ENCODE measurements at places on chromosomes 5 and 9.
A peak's percentile ranks its signal among the peaks of the same experiment; 100 is the strongest.

GRCh38 chr9:1910269-1910811, 104.8 kb upstream of the SMARCA2 start:
- DNase-seq, result no peak

GRCh38 chr9:19171271-19171670, 44.0 kb upstream of the PLIN2 start:
- DNase-seq, result no peak

DNA sequence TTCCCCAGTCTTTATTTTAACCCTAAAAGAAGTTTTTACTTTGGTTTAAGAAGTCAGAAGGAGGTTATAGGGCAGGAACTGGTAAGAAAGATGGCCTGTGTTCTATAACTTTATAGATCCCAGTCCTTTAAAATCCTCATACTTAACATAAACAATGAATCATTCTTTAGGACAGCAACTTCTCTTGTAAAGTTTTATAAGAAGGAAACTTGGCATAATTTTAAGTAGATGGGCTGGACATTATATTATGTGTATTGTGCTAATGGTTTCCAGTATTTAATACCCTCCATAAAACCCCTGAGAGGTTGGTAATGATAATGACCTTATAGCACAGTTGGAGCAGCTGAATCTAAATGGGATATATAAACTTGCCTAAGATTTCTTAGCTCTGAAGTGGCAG, 247.2 kb downstream of the FAM170A start:
- no peak for DNase-seq

GRCh38 chr5:137069358-137069757, 429.8 kb downstream of the SPOCK1 start:
- no peak for DNase-seq

DNA sequence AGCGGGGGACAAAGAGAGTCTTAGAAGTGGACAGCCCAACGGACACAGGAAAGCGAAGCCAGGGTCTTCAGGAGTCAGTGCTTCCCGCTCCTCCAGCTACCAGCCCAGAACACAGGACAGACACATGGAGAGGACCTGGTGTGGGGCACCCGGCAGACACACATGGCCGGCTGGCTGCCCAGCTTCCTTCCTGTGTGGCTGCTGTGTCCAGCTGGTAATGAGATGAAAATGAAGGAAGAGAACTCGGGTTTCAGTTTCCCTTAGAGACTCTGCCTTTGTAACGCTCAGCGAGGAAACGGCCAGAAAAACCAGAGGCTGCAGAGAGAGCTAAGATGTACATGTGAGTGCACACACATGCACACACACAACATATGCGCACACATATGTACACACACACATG, 87.5 kb downstream of the SECISBP2 start:
- DNase-seq, result no peak

- DNase-seq, result no peak
These were observed 34.0 kb downstream of the NDUFAF2 start for GRCh38 chr5:60978968-60979367.

DNA sequence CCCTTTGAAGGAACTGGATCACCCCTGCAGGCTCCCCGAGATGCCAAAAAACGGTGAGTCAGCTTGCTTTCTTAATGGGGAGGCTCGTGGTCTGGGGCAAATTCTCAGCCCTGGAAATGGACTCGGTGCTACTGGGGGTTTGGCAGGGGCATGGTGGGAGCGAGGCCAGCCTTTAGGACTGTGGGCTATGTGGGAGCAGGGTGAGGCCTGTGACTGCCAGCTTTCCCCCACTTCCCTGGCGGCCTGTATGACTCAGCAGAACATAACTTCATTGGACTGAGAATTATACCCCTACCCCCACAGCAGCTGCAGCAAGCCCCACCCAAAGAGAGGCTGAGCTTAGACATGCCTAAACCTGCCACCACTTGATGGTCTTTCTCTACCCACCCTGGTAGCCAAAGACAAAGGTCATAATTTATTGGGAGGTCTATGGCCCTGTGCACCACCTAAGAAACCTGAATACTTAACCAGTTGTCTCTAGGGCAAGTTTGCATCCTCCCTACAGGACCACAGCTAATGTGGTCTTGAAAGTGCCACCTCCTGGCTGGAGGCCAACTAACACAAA, 325.3 kb downstream of the TLE1 start:
- no peak for DNase-seq

DNA sequence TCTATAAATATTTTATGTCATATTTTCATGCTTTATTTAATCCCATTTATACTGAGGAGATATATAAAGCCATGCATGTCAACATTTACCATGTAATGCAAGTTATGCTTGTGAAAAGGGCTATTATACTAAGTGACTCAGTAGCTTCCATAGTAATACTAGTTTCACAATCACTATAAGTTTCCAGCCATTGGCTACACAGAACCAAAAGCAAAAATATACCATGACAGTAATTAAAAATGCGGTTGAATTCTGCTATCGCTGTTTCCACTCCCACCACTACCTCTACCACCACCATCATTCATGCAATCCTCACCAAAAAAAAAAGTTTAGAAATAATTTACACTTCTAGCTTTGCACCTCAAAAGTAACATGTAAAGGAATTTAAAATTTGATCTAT, 60.2 kb downstream of the MLLT3 start:
- DNase-seq, result peak; percentile 16

DNA sequence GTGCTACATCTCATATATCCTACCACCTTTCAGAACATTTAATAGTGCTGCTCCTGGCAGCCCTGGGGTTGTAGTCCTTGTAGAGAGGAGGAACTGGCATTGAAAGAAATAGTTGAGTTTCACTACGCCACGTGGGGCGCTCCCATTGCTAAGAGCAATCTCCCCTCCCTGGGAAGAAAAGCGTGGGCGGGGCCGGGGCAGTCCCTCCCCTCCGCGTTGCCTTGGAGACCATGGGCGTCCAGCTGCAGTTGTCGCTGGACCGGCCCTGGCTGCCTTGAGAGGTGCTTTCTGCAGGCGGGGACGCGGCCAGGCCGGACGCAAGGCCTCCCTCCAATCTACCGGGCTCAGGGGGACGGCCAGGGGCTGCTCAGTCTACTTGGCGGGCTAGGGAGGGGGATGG, 368 bp upstream of the CCDC180 start:
- DNase-seq, result peak; percentile 53

DNA sequence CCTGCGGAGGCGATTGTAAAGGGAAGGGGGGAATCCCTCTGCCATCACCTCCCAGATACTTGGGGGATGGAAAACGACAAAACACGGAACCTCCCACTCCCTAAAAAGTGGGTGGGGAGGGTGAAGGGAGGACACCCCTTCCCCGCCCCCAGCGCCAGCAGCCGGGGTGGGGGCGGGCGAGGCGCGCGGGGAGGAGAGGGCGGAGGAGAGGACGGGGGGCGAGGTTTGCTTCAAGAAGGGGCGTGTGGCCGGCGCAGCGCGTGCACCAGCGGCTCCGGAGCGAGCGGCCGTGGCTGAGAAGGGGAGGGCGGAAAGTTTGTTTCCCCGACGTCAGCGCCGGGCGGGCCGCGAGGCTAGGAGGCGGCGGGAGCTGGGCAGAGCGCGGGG, at the start of gene PRRX2:
TSS of gene PRRX2 (plus strand) at position 259 of the 387 bp plus-strand sequence. CDS start 221 bp downstream, outside the sequence.
- peak; percentile 88 for DNase-seq

DNA sequence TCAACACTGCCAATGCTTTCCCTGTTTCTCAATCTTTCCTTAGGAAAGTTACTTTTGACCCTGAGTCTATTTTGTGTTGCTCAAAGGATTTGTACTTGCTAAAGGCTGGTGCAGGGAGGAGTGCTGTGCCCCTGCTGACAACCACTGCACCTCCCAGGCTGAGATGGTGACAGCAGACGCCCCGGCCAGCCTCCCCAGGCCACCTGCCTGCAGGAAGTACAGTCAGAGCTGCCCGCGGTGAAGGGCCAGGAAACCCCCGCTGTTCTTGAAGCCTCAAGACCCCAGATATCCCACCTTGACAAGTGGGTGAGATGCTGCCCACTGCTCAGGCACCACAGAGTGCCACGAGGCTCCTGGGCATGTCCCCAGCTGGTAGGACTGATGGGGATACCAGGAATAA, 44.2 kb upstream of the CKMT2 start:
- DNase-seq, result no peak

DNA sequence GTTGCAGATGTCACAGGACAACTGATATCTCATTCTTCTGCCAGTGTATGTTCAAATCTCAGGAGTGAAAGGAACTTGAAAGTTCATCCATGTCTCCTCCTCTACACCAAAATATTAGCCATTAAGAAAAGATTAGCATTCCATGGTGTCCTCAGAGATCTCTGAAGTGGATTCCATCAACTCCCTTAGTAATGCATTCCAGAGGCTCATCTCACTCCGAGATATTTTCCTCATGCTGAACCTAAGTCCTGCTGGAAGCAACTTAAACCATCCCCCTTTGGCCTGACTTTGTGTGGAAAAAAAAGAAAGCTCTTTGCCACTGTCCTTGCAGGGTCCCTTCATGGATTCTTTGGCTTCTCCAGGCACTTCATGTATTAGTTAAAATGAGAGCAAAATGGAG, 155.7 kb upstream of the ZNF462 start:
- DNase-seq, result peak; percentile 62

DNA sequence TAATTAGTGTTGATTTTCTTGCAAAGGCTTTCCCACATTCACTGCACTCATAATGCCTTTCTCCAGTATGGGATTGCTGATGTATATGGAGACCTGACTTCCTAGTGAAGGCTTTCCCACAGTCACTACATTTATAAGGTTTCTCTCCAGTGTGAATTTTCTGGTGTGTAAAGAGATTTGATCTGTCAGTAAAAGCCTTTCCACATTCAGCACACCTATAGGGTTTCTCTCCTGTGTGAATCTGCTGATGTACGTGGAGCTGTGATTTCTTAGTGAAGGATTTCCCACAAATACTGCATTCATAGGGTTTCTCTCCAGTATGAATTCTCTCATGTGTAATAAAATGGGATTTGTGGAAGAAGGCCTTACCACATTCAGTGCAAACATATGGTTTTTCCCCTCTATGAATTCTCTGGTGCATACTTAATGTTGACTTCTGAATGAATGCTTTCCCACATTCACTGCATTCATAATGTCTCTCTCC, 31.1 kb downstream of the ZNF484 start:
- DNase-seq, result no peak

GRCh38 chr5:56605231-56605630, 210.1 kb upstream of the MAP3K1 start:
- DNase-seq, result no peak
